ENCODE measurements at places on chromosomes 1 and 21.

DNA sequence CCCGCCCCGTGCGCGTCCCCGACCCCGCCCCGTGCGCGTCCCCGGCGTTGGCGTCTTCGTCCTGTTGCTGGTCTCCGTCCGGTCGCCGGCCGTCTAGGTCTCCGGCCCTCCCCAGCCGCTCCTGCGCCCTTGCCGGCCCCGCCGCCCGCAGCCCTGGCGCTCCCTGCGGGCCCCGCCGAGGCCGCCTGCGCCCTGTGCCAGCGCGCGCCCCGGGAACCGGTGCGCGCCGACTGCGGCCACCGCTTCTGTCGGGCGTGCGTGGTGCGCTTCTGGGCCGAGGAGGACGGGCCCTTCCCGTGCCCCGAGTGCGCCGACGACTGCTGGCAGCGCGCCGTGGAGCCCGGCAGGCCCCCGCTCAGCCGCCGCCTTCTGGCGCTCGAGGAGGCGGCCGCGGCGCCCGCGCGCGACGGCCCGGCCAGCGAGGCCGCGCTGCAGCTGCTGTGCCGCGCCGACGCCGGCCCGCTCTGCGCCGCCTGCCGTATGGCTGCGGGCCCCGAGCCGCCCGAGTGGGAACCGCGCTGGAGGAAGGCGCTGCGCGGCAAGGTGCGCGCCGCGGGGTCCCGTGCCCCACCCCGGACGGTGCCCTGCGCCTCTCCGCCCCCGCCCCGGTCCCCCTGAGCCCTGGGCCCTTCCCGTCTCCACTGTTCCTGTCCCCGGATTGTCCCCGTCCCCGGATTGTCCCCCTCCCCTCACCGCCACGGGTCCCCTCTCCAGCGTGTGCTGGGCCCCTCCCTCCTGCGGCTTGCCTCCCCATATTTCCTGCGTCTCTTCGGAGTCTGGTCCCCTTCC, at the start of gene RNF187:
Gene RNF187 (plus strand): TSS at position 47 of the 789 bp plus-strand sequence.
- peak; percentile 96 for DNase-seq

- DNase-seq = no peak
Measured at GRCh38 chr1:194026422-194026821, 840.0 kb upstream of the B3GALT2 start.

DNA sequence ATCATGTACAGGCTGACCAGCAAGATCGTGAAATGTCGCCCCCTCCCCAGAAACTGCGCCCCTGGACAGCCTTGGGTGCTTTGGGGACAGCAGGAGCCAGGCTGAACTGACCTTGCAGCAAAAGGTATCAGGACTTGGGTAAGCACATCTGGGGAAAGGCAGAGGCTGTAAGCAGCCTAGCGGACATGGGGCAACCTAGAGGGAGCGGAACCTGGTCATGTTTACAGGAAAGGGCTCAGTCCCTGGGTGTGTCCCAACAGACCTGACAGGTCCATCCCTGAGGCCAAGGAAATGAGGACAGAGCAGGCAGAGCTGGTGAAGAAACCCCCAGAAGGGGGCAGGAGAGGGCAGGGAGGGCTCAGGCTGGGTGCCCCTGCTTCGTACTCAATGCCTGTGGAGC, 3.1 kb upstream of the S100A8 start:
- no peak for DNase-seq

DNA sequence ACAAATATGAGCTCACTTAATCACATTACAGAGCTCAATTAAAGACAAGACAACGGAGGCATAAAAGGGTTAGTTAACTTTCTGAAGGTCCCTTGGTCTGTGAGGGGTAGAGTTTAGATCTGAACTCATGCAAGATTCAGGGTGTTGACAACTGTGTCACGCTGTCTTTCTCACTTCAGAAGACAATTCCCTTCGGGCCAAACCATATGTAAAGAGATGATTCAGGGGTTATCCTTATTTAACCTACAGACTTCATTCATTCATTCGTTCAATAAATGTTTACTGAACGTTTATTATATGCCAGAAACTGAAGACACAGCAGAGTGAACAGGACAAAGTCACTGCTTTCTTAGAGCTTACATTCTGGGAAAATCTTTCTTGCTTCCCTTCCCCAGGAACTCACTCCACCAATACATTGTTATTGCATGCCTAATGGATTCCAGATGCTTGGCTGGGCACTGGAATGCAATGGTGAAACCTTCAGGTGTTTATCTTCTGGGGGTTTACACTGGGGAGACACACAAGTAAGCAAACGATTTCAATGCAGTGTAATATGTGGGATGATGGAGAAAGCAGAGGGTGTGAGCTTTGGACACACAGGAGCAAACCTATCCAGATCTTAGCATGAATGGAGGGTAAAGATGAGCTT, 6.4 kb downstream of the XCL1 start:
- DNase-seq = no peak

- DNase-seq = no peak
Measured at GRCh38 chr1:156146020-156146768, 7.2 kb upstream of the SEMA4A start.

- no peak for DNase-seq
Measured at GRCh38 chr1:159088050-159088449, 11.5 kb upstream of the AIM2 start.

GRCh38 chr1:244445320-244446181, 6.2 kb downstream of the ADSS2 start:
- DNase-seq = no peak

DNA sequence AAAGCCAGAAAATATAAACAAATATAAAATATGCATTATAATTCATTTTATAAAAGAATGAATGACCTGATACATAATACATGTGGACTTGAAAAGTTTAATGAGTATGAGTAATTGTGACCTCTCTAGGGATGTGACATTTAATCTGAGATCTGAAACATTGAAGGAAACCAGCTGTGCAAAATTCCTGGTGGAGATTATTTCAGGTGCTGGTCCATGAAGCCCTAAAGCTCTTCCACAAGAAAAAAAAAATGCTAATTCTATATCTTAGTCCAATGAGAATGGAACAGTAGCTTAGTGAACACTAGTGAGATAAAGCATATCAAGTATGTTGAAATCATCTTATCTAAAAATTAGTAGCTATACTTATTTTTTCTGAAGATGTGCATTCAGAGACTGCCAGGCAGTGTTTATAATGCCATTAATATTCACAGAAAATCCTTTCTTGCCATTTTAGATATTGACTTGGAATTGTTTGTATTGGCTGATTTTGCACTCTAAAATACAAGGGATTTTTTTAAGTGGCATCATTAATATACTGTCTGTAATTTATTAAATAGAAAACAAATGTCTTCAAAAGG, 1485.9 kb downstream of the PLA2G4A start:
- no peak for DNase-seq

GRCh38 chr1:5664906-5665875, 327.0 kb downstream of the NPHP4 start:
- no peak for DNase-seq

DNA sequence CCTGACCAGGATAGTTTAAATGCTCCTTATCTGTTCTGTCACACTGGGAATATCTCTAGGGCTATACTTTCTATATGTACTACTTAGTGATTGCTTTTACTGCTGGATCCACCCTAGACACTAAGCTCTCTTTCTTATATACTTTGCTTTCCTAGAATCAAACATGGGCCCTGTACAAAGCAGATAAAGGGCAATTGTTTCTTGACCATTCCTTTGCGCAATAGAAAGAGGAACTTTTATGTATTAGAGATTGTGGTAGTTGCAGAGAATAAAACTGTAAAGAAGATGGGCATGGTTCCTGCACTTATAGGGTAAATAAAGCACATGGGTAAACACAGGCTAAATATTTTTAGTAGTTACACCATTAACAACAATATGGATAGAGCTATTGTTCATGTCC, 58.8 kb downstream of the ATP6V1G3 start:
- DNase-seq = no peak

- no peak for DNase-seq
Measured at GRCh38 chr1:160197231-160197630, 6.9 kb downstream of the CASQ1 start.

GRCh38 chr1:172895050-172895460, 155.7 kb downstream of the TNFSF18 start:
- DNase-seq = no peak

- no peak for DNase-seq
Measured at GRCh38 chr1:62481681-62482080, 44.8 kb downstream of the USP1 start.

- no peak for DNase-seq
Measured at GRCh38 chr1:209461168-209461567, 122.3 kb upstream of the CAMK1G start.

- DNase-seq = no peak
Measured at GRCh38 chr1:22855668-22856606, 116.7 kb downstream of the LACTBL1 start.

- DNase-seq = no peak
Measured at GRCh38 chr1:172220376-172220775, 200.1 kb upstream of the C1orf105 start.

DNA sequence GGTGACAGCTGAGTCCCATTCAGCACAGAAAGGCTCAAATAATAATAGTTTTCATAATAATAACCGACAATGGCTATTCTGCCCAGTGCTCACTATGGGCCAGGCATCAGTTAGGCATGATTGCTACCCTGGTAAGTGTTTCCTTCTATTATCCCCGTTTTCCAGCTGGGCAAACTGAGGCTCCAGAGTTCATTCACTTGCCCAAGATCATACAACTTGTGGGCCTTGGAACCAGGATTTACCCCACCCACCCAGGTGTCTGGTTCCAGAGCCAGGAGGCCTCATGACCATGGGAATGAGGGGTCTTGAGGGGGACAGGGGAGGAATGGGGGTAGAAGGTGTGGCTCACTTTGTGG, 518 bp downstream of the PLOD1 start:
- DNase-seq = no peak

GRCh38 chr21:35370671-35371070, 321.6 kb upstream of the RUNX1 start:
- no peak for DNase-seq

DNA sequence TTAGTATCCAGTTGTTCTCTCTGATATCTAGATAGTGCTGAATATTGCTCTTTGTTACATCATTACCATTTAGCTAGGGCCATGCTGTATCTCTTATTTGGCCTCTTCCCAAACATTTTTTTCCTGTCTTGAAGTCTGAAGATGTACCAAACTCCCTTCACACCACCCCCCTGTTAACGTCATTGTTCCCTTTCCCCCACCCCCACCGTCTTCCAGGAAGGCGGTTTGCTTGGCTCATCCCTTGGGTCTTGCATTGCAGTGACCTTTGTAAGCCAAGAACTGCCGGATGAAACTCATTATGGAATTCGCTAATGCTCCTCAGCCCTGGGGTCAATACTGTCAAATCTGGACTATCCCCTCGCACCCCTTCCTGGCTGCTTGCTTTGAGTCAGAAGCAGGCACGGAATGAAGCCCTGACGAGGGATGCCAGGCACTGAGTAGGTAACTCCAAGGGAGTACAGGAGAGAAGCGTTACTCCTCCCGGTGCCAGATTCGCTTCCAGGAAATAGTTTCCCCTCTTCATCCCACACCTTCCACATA, 283.1 kb downstream of the TM2D1 start:
- DNase-seq = peak; percentile 33

DNA sequence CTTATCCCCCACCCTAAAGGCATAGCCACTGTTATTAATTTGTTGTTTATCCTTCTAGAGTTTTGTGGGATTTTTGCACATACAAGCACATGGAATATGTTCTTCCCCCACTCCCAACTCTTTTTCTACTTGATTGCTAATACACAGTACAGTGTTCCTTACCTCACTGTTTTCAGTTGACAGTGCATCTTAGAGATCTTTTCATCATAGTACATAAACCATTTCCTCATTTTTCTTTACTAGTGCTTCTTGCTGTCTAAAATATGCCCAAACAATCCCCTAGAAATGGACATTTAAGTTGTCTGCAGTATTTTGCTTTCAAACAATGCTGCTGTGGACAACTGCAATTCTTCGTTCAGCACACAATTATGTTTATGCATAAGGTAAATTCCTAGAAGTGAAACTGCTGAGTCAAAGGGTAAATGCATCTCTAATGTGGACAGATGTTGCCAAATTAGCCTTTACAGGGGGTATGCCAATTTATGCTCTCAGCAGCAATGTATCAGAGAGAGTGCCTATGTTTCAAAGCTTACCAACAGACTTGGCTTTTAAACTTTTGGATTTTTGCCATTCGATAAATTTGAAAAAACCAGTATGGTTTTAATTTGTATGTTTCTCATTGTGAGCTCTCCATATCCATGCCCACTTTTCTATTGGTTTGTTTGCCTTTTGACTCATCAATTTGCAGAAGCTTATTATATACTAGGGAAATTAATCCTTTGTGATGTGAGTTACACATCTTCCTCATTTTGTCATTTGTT, 132.6 kb downstream of the MRPS6 start:
- DNase-seq = no peak

DNA sequence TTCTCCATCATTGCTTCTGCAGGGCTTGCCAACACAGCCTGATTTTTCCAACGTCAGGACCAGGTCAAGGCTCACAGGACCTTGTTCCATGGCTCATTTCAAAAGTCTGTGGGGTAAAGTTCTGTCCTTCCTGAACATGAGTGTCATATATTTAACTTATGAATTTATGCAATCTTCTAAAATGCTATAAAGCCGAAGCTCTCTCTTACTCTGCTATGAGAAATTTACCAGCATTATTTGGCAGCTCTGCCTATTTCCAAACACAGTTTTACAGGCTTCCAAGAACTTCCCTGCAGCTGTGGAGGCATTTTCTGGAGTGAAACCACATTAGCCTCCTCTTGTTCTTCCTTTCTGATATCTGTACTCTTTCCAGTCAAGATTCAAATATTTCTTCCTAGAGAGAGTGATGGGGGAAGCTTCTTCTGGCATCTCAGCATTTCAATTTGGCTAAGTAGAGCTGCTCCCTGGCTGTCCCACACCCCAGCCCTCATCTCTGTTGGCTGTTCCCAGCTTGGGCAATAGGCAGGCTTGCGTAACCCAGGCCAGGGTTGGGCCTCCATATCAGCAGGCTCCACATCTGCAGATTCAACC, 15.6 kb upstream of the HMGCS2 start:
- no peak for DNase-seq

- no peak for DNase-seq
Measured at GRCh38 chr1:24486331-24487065, 16.1 kb upstream of the RCAN3 start.

- DNase-seq = no peak
Measured at GRCh38 chr1:20184997-20185833, 681 bp upstream of the UBXN10 start.

DNA sequence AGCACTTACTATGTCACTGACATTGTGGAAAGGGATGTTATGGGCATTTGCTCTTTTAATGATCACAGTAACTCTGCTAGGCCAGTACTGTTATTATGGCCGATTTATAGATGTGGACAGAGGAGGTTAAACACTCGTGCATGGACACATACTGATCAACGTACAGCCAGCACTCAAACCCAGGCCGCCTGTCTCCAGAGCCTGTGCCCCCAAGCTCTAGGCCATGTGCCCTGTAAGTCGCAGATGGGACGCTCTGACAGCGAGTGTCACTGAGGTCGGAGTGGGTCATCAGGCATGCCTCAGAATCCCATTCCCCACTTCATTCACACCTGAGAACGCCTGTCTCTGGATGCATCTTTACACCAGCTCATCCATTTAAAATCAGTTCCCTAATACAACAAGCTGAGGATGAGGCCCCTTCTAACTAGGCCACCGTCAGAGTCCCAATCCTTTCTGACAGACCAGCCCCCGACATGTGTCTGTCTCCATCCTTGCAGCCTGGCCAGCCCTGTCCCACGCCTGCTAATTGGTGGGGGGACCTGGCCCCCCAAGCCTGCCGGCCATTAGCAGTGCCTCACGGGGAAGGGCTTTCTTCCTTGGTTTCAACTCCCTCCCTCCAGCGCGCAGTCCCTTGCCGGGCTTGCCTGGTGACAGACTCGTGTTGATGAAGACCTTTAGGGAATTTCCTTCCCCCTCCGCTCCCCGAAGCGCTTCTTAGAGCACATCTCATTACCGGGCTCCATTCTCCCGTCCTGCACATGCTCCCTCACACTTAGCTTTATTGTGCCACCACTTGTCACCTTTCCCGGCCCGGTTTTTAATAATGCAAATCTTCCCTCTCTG, 436.8 kb downstream of the KIF26B start:
- DNase-seq = peak; percentile 65
